Stimulated activated CD4-positive, alpha-beta T cell treated with anti-CD3 and anti-CD28 coated beads, Interleukin-2, amount 100 ng/mL, for 24 hours (primary cell): ENCODE measurements at places on chromosomes 16 and 17.

DNA sequence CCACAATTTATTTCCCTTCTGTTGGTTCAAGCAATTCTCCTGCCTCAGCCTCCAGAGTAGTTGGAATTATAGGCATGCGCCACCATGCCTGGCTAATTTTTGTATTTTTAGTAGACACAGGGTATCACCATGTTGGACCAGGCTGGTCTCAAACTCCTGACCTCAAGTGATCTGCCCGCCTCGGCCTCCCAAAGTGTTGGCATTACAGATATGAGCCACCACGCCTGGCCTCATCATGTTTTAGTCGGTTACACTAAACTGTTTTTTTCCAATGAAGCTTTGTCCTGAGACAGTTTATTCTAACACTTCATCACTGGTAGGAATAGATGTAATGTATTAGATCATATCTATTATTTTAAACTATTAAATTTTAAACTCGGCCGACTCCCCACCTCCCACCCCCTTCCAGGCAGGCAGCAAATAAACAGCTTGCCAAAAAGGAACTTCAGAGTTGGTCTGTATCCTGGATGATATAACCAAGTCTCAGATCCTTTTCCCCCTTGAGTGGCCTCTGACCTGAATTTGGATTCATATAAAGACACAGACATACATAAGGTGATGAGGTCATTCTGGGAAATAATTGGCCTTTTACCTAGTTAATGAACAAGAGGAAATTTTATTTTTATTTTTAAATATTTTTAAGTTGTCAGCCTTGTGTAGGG, 18.4 kb upstream of the CORO6 start:
- no peak for DNase-seq

- peak; percentile 40 for DNase-seq
These were observed 375 bp upstream of the SPN start for GRCh38 chr16:29662729-29663015.

GRCh38 chr17:81538651-81539570, 10.7 kb downstream of the FSCN2 start:
- no peak for DNase-seq

DNA sequence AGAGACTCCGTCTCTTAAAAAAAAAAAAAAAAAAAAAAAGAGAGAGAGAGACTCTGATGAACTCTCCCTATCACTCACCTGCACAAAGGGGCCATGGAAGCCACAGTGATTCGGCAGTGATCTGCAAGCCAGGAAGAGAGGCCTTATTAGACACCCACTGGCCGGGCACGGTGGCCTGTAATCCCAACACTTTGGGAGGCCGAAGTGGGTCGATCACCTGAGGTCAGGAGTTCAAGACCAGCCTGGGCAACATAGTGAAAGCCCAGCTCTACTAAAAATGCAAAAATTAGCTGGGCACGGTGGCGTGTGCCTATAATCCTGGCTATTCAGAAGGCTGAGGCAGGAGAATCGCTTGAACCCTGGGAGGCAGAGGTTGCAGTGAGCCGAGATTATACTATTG, 198.5 kb upstream of the WSCD1 start:
- DNase-seq, result no peak

DNA sequence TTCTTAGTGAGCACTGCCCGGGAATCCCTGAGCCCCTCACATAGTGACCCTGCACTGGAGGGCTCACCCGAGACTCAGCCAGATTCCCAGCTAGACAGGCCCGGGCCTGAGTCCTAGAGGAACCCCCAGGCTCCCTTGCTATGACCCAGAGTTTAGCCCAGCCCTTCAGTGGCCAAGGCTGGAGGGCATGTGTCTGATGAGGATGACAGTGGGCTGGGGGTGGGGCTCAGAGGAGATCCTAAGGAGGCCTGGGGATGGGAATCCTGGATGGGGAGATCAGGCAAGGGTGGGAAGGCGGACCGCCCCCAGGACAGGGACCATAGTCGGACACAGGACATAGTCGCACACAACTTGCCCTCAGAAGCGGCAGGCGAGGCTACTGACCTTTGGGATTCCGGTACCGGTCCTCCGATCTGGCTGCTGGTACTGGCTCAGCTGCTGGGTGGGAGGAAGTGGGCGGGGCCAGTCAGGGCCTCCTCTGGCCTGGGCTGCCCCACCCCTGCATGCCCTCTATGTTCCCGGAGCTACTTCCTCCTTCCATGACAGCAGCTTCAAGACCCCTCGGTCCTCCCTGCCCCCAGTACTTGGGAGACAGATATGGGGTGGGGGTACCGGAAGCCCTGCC, 1.1 kb downstream of the CD79B start:
- peak; percentile 60 for DNase-seq

GRCh38 chr16:16175296-16175695, 48.0 kb downstream of the ABCC6 start:
- DNase-seq, result no peak

GRCh38 chr17:61317779-61318178, 81.9 kb upstream of the TBX2 start:
- DNase-seq, result no peak

DNA sequence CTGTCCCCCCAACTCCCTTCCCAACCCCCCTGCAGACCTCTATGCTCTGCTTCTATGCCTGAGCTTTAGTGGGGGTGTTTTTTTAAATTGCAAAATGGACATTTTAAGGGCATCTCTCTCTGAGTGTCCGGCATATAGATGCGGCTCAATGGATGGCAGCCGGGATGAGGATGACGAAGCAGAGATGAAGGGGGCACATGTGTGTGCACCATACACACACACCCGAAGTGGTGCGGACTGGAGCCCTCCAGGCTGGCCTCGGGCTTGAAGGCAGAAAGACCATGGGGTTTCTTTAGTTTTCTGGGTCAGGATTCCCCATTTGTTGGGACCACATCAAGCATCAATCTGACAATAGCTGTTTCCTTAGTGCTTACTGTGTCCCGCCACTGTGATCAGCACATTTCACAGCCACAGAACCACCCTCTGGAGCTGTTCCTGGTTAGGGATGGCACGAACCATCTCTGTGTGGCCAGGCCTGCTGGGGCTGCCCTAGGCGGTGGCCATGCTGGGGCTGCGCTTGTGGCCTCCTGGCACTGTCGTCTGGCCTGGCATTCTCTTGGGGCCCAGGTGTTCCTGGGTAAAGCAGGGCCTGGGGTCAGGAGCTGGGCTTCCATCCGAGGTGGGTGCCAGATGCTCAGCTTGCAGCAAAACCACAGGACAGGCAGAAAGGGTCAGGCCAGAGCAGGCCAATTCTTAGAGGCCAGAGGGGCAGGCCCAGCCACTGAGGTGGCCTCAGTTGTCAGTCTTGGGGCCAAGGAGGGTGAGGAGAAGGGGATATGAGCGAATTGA, 49.9 kb downstream of the NT5M start:
- DNase-seq, result no peak

- DNase-seq, result no peak
These were observed 10.7 kb downstream of the NT5C3B start for GRCh38 chr17:41825175-41825845.

GRCh38 chr17:67004181-67004580, 39.7 kb downstream of the CACNG4 start:
- no peak for DNase-seq

GRCh38 chr16:84379709-84380362, 11.5 kb downstream of the ATP2C2 start:
- DNase-seq, result no peak

DNA sequence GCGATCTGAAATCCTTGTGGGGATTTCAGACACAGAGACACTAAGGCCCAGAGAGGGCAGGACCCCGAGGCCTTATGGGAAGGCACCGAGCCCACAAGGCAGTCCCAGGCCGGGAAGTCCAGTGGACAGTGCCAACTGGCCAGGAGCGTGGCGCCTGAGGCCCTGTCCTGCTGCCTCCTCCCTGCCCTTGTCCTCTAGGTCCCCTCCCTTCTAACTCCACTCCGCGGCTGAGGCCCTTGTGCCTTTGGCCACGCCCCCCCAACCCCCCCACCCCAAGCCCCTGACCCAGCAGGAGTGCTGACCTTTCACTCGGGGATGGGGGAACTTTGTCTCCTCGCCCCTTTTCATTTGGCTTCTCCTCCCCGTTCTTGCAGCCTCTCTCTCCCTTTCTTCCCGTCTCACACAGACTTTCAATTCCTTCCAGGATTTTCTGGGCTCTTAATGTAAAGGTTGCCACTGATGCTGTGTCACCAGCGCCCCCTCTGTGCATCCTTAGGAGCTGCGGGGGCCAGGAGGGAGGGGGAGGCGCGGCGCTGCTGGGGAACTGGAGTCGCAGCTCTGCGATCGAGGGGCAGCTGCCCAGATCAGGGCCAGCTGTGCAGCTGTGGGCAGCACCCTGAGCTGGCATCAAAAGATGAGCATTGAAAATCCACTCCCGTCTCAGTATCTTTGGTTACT, 29.1 kb downstream of the CRHR1 start:
- no peak for DNase-seq

DNA sequence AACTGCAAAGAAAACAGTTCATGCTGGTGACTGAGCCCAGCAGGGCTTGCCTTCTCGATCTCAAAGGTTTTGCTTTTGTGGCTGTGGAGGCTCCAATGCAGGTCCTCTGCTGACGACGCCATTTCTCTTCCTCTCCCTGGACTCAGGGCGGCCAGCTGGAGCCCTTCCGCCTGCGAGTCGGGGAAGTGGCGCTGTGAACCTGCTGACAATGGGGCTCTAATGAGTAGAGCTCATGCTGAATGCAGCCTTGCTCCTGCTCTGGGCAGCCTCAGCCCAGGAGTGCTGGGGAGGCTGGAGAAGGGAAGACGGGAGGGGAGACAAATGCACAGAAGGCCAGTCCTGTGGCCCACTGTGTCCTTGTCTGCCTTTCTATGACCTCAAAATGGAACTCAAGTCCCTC, 43.8 kb downstream of the VAC14 start:
- DNase-seq, result no peak

GRCh38 chr16:68499006-68499405, 40.1 kb upstream of the ZFP90 start:
- DNase-seq, result no peak

DNA sequence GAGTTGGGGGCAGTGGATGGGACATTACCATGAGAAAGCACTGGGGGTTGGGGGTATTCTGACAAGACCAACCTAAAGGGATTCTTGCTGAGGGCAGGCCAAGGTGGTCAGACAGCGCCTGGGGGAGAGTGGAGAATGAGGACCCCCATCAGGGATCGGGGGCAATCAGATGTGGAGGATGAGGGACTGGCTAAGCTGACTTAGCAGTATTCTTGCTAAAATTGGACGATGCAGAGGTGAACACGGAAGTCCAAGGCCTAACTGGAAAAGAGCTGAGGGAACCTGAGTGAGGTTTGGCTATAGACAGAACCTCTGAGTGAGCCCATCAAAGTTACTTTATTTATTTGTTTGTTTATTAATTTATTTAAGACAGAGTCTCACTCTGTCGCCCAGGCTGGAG, 9.2 kb downstream of the QPRT start:
- no peak for DNase-seq

DNA sequence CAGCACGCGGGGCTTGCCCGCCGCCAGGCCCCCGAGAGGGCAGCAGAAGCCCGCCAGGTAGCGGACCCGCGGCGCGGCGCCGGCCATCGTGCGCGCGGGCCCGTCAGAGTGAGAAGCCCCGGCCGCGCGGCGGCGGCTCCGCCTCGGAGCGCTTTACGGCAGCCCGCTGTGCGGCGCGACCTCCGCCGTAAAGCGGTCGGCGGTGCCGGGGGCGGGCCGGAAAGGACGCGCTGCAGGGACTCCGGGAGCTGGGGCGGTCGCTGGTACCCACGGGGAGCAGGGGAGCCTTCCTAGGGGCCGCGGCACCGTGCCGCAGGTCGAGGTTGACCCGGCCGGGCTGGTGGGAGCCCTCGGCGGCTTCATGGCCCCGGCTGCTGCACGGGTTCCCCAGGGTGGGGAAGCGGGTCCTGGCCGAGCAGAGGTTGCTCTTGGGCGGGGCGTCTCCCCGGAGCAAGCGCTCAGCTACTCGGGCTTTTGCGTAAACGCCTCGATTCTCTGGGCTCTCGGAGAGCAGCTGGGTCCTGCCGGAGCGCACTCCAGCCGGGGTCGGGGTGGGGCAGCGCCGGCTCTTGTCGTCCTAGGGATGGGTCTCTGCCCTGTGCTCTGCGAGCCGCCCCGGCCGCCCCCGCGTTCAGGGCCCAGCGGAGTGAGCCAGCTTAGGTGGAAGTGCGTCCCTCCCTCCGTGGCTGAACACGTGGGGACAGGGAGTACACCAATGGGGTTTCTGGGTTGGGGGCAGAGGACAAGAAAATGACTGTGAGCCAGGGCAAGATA, at the start of gene FAAP100:
TSS of gene FAAP100 (minus strand) at position 110 of the 774 bp plus-strand sequence. CDS start at position 87, 23 bp downstream.
- DNase-seq, result peak; percentile 82

DNA sequence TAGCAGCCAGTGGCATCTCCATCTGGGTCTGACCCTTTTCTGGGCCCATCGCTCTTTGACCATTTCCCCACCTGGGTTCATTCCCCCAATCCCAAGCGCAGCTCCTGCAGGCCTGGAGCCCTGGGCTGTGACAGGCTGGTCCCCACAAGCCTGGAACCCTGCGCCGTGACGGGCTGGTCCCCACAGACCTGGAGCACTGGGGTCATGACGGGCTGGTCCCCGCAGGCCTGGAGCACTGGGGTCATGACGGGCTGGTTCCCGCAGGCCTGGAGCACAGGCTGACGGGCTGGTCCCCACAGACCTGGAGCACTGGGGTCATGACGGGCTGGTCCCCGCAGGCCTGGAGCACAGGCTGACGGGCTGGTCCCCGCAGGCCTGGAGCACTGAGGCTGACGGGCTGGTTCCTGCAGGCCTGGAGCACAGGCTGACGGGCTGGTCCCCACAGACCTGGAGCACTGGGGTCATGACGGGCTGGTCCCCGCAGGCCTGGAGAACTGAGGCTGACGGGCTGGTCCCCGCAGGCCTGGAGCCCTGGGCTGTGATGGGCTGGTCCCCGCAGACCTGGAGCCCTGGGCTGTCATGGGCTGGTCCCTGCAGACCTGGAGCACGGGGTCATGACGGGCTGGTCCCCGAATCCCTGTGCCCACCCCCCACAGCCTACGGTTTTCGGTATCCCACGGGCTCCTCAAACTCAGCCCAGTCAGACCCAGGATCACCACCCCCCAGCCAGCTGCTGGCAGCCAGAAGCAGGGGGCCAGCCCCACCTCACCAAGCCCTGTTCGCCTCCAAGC, 16.6 kb downstream of the TMC6 start:
- no peak for DNase-seq

DNA sequence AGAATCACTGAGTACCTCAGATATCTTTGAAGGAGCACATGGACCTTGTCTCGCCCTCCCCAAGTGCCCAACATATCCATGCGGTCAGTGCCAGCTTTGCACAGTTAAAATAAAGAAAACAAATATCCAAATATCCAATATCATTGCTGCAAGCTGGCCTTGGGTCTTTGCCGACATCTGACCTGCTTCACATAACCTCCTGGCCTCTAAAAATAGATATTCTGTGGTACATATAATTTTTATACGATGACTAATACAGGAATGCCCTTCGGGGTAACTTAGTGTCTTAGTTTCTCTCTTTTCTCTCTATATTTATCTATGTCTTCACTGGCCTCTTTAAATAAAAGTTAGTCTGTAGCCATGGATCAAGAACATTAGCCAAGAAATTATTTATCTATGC, 67.8 kb downstream of the MAF start:
- DNase-seq, result no peak

- DNase-seq, result no peak
These were observed 6.7 kb downstream of the TRPV1 start for GRCh38 chr17:3602499-3602898.

DNA sequence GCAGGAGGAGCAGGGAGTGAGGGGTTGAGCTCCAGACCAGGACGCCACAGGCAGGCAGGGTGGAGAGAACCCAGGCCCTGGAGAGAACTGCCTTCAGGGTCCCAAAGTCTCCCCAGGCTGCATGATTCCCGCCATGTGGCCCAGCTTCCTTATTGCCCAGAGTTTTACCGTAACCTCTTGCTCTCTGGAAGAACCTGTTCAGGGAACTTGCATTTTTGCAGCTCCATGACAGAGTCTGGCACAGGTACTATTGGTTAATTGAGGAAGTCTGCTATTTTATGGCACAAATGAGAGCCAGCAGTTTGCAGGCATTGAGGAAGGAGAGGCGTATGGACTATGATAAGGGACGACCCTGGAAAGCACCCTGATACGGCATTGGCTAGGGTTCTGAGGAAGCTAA, 11.6 kb upstream of the NOS2 start:
- no peak for DNase-seq
